ENCODE measurements at places on chromosomes 2 and 18.

DNA sequence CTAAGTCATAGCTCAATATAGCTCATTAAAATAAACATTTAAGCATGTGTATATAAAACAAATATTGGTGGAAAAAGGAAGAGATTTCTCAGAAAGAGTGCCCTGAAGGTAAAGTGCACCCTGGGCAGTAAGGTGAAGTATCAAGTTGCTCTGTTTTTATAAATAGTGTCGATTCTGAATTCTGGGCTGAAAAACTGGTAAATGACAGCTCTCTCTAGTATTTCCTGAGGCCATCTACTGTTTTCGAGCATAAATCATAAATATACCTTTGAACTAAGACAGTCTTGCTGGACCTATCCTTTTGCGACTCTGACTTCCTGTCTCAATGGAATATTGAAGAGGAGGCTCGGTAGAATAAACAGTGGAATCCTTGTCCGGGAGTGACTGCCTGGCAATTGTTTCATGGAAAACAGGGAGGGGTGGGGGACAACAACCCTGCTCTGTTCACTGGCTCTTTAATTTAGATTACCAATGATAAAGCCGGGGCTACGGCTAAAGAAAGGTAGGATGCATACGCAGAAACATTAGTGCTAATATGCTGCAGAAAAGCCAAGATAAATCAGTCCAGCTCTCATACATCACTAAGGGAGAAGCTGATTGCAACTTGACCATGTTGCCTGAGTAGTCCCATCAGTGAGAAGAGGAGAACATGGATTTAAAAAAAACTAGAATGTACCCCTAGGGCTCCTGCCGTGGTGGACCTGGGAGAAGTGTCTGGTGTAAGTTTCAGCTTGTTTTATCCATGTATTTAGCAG is 124.1 kb downstream of the RAPGEF4 start:
- DNase-seq = no peak

GRCh38 chr2:95530734-95531133 is 46.2 kb upstream of the TRIM43B start:
- DNase-seq = no peak

DNA sequence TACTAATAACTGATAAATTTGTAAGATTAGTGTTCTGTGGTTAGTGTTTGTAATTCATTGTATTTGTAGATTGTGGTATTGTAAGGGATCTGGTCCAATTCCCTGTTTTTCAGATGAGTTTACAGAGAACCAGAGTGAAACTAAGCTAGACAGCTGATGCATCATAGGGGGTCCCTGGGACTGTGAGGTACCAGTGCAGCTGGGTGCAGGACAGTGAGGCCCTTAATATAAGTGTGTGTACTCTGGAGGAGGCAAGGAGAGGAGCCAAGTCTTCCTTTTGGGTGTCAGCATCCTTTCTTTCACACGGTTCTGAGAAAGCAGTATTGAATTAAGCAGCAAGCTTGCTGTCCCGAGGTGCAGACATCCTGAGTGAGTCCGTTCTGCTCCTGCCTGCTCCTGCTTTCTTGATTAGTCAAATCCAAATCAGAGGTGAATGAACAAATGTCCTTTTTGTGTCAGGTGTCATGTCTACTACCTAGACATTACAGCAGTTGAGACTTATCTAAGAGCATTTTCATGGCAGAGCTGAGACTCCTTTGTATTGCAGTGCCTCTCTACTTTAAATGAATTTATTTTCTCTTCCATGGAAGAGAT is 194.9 kb downstream of the MCFD2 start:
- no peak for DNase-seq

GRCh38 chr2:169732583-169733358 is 861 bp upstream of the KLHL23 start:
- no peak for DNase-seq

DNA sequence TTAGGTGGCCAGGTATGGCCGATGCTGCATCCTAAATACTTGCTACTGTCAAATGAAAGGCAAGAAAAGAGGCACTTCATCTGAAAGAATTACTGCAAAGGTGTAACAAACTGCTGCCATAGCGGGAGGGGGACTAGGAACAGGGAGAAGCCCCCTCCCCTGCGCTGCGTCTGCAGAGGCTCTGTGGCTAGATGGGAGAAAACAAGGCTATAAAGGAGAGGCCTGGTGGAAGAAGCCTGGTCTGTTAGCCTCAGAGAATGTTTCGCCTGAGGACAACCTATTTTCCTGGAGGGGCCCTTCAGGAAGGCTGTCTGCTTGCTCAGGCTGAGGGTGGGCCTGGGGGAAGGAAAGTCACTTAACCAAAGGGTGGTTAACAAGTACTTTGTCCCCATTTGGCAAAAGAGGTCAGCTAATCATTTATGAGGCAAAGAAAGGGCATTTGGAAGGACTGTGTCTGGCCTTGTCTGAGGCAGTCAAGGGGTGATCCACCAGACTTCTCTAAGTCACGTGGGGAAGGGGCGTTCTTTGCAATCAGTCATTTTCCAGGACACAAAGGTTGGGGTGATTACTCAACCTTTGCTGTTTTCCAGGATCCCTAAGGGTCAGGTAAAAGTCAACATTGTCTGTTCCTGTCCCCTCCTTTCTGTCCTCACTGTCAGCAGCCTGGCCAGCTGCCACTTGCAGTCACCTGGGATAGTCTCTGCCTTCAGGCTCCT is 103.0 kb upstream of the TMEM200C start:
- DNase-seq = no peak

DNA sequence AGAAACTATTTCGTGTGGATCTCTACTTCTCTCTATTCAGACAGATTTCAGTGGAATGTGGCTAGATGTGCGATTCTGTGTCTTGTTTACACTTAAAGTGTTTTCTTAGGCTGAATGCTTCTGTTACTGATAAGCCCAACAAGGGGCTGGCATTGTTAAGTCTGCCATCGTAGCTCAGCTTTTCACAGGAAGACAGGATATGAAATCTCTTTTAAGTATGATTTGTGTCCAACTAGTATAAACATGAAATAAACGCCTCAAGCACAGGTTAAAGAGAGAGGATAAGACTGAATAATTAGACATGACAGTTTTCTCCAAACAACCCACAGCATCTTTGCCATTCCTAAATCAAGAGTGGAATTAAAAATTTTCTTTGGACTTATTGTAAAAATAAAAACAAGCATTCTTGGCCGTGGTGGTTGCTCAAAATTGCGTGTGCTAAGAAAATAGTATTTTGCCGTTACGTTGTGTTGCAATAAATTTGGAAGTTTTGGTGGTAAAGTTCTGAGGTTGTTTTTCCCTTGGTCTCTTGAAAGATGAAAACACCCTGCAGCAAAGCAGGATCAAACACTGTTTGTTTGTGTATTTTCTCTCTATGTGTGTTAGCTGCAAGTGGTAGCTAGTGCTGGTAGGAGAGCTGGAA is 1.0 kb downstream of the VIT start:
- no peak for DNase-seq

- DNase-seq = no peak
These were observed 431.1 kb upstream of the ZEB2 start for GRCh38 chr2:144950899-144951560.

DNA sequence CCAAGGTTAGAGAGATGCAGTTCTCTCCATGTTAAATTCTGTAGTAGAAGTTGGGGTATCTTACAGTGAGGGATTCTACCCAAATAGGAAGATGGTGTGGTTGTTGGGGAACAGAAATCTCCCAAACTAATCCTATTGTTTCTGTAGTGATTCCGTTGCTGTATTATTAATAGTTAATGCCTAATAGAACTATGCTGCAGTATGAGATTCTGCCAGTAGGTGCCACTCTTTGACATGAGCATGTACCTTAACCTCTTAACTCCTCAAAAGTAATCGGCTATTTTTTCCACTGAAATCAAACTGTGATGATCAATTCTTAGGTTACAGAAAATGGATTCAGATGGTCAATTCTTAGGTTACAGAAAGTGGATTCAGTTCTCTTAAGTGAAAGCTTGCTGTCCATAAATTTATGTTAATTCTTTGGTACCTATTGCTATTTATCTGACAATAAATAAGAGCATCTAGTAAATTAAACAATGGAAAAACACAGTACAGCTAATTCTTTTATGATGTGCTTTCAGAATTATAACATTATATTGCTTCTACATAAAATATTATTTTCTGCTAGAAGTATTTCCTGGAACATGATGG is 97.9 kb upstream of the DLX2 start:
- no peak for DNase-seq

- no peak for DNase-seq
These were observed 31.4 kb upstream of the B3GNT7 start for GRCh38 chr2:231364061-231364460.

GRCh38 chr2:216922175-216922780 is 62.4 kb upstream of the TNP1 start:
- DNase-seq = no peak

- DNase-seq = no peak
These were observed 57.3 kb upstream of the CREB1 start for GRCh38 chr2:207472343-207473048.

- no peak for DNase-seq
These were observed 50.0 kb downstream of the LPIN1 start for GRCh38 chr2:11796190-11797171.

DNA sequence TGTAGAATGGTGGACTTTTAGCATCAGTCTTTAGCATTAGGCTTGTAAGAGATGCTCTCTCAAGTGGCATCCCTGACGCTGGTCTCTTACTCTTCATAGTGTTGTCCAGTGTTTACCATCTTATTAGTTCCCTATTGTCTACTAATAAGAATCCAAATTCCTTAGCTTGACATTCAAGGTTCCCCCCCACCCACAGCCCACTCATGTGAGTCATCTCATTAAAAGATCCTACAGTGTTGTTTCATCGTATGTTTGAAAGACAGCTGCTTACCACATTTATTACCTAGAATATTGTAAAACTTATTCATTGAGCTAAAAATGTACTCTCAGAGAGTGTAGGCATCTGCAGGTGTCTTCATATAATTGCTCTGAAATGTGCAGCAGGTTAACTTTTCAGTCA is 28.5 kb downstream of the EIF5B start:
- no peak for DNase-seq

DNA sequence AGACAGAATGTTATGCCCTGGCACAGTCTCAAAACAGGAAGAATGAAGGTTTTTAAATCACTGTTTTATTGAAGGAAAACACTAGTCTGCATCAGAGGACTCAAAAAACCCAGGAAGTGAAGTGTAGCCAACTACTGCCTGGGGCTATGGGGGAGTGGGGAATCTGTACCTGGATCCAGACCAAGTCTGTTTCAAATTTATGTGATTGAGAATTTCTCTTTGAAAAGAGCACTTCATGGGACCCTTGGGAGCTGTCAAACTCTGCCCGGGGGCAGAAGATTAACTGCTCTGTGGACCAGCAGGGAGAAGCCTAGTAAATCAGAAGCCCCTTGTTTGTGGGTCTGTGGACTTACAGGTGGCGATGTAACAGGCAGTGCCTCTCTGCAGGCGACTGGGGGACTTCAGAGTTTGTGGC is 45.3 kb upstream of the TANC1 start:
- no peak for DNase-seq

DNA sequence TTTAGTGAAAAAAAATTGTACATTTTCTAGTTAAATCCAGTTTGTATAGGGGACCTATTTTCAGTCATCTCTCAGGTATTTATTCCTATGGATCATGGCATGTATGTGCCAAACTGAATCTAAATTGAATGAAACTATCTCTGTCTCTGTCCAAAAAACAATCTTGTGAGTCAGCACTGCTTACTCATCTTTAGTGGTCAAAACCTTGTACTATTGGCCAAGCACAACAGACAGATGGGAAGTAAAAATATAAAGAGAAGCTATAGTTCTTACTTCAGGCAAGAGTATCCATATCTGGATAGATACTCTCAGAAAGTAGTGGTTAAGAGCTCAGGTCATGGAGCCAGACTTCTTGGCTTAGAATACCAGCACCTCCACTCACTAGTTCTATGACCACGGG is 76.0 kb upstream of the KLHL14 start:
- DNase-seq = no peak

- DNase-seq = no peak
These were observed 881.0 kb upstream of the CHAC2 start for GRCh38 chr2:52886556-52886955.

- DNase-seq = no peak
These were observed 212.7 kb upstream of the SLC14A2 start for GRCh38 chr18:45402485-45403056.

GRCh38 chr2:5315041-5315440 is 377.1 kb upstream of the SOX11 start:
- no peak for DNase-seq

DNA sequence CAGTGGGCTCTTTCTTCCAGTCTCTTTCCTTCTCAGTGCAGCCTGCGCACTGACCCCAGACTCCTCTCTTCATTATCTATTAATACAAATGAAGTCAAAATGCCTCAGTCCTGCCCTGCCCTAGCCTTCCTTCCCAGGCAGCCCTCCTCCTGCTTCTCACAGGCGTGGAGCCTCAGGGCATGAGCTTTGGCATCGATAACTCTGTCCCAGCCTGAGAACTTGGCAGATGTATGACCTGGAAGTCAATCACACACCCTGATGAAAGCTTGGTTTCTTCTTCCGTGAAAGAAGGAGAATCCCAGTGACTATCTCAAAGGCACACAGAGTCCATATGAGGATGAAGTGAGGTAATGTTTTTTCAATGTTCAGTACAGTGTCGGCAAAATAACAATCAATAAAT is 600.7 kb upstream of the ID2 start:
- DNase-seq = no peak

- no peak for DNase-seq
These were observed 339.6 kb downstream of the TRIB2 start for GRCh38 chr2:13056259-13056843.

DNA sequence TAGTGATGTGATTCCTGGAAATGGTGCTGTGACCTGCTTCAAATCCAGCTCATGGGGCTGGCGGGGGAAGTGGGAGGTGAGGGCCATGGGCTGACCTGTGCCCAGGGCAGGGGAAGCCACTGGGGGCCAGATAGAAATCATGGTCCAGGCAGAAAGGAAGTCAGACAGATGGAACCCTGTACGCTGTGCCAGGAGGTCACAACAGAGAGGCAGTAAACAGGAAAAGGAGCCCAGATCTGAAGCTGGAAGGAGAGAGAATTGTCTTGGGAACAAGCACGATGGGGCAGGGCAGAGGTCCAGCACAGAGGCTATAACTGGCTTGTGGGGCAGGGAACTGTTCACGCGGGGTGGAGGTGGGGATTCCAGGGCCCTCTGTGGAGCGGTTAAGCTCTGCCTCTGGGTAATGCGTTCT is 76.0 kb downstream of the RNF144A start:
- DNase-seq = no peak

- DNase-seq = no peak
These were observed 514.5 kb downstream of the LRRTM4 start for GRCh38 chr2:77007686-77008085.

- DNase-seq = no peak
These were observed 240.5 kb upstream of the CHAC2 start for GRCh38 chr2:53527056-53527455.
